ENCODE measurements at places on chromosomes 5 and 9. TPM values are rescaled to one million over a fixed set of nuclear protein-coding genes. Genes with fewer than 3 reads are reported as not detected.

GRCh38 chr9:100819980-100820379 is 208.5 kb upstream of the PLPPR1 start:
- H3K27ac ChIP-seq, result no peak overlapping the region
- H3K36me3 ChIP-seq, result no peaks in the 10 kb centered on the region
- H3K4me3 ChIP-seq, result no peak overlapping the region
- no peaks in the 10 kb centered on the region for H3K27me3 ChIP-seq

DNA sequence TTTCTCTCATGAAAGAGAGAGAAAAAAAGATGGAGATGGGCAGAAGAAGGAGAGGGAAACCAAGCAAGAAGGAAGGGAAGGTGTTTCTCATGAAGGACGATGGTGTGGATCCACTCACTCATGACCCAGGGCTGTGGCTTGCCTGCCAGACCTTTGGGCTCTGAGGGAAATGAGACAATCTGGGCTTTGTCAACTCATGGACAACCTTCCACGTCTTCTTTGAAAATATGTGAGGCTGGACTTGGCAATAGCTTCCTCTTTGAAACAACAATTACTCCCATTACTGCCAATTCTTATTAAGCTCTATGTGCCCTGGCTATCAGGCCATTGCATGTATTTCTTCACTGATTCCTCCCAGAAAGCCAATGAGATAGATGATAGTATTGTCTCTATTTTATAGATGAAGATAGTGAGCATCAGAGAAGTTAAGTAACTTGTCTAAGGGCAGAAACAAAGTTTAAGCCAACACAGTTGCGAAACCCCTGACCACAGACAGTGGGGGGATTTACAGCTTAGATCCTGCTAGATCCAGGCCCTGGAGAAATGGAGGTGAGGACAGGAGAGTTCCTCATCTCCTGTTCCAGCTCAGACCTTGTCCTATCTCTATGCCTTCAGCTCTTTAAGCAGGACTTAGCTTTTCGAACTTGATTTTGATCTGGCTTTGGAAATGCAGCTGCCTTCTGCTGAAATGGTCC is 132.4 kb downstream of the GCNT1 start:
- H3K36me3 ChIP-seq, result no peaks in the 10 kb centered on the region
- peak; percentile 85 for DNase-seq
- no peak overlapping the region for H3K27ac ChIP-seq
- H3K4me1 ChIP-seq, result no peaks in the 10 kb centered on the region

- no peaks in the 10 kb centered on the region for H3K4me1 ChIP-seq
- H3K27me3 ChIP-seq, result peaks cover 63% of the 10 kb centered on the region
- no peak overlapping the region for H3K4me3 ChIP-seq
Measured at GRCh38 chr9:137174722-137175293, 3.0 kb upstream of the TMEM210 start.

GRCh38 chr5:14895301-14895700 is 23.7 kb upstream of the ANKH start:
- no peaks in the 10 kb centered on the region for H3K36me3 ChIP-seq
- H3K4me3 ChIP-seq, result no peak overlapping the region
- DNase-seq, result no peak
- H3K27me3 ChIP-seq, result no peaks in the 10 kb centered on the region

Gene NUTM2F
- total RNA-seq, result not detected

- no peak overlapping the region for H3K27ac ChIP-seq
- H3K4me1 ChIP-seq, result no peaks in the 10 kb centered on the region
- no peaks in the 10 kb centered on the region for H3K27me3 ChIP-seq
- no peaks in the 10 kb centered on the region for H3K36me3 ChIP-seq
- H3K4me3 ChIP-seq, result no peak overlapping the region
- DNase-seq, result no peak
Measured at GRCh38 chr5:124956471-124957029, 210.1 kb upstream of the ZNF608 start.

GRCh38 chr5:78747705-78748359 is 99.3 kb upstream of the LHFPL2 start:
- no peaks in the 10 kb centered on the region for H3K27me3 ChIP-seq
- no peaks in the 10 kb centered on the region for H3K4me1 ChIP-seq
- H3K27ac ChIP-seq, result no peak overlapping the region
- DNase-seq, result no peak
- H3K4me3 ChIP-seq, result no peak overlapping the region
- H3K36me3 ChIP-seq, result no peaks in the 10 kb centered on the region

GRCh38 chr5:126947146-126948010 is 83.0 kb downstream of the MARCHF3 start:
- peak overlapping the region; percentile 79 for H3K27ac ChIP-seq
- H3K4me1 ChIP-seq, result peaks cover 37% of the 10 kb centered on the region
- DNase-seq, result no peak
- H3K4me3 ChIP-seq, result no peak overlapping the region
- no peaks in the 10 kb centered on the region for H3K36me3 ChIP-seq

GRCh38 chr9:117714282-117714681 is 10.1 kb downstream of the TLR4 start:
- H3K36me3 ChIP-seq, result no peaks in the 10 kb centered on the region
- peaks cover 7% of the 10 kb centered on the region for H3K4me1 ChIP-seq
- DNase-seq, result no peak
- no peak overlapping the region for H3K4me3 ChIP-seq
- H3K27ac ChIP-seq, result no peak overlapping the region

- no peak for DNase-seq
- H3K4me1 ChIP-seq, result peaks cover 12% of the 10 kb centered on the region
- no peaks in the 10 kb centered on the region for H3K36me3 ChIP-seq
- H3K4me3 ChIP-seq, result no peak overlapping the region
Measured at GRCh38 chr9:77954013-77954665, 77.5 kb downstream of the GNAQ start.

Gene WWC1
- total RNA-seq, result 8.6 TPM

- no peak overlapping the region for H3K4me3 ChIP-seq
- H3K27me3 ChIP-seq, result no peaks in the 10 kb centered on the region
- no peak overlapping the region for H3K27ac ChIP-seq
- H3K4me1 ChIP-seq, result no peaks in the 10 kb centered on the region
- peak; percentile 70 for DNase-seq
- H3K36me3 ChIP-seq, result no peaks in the 10 kb centered on the region
Measured at GRCh38 chr9:38727497-38728001, 7.6 kb upstream of the FAM240B start.

Gene CDC42SE2
- total RNA-seq, result 14.1 TPM

DNA sequence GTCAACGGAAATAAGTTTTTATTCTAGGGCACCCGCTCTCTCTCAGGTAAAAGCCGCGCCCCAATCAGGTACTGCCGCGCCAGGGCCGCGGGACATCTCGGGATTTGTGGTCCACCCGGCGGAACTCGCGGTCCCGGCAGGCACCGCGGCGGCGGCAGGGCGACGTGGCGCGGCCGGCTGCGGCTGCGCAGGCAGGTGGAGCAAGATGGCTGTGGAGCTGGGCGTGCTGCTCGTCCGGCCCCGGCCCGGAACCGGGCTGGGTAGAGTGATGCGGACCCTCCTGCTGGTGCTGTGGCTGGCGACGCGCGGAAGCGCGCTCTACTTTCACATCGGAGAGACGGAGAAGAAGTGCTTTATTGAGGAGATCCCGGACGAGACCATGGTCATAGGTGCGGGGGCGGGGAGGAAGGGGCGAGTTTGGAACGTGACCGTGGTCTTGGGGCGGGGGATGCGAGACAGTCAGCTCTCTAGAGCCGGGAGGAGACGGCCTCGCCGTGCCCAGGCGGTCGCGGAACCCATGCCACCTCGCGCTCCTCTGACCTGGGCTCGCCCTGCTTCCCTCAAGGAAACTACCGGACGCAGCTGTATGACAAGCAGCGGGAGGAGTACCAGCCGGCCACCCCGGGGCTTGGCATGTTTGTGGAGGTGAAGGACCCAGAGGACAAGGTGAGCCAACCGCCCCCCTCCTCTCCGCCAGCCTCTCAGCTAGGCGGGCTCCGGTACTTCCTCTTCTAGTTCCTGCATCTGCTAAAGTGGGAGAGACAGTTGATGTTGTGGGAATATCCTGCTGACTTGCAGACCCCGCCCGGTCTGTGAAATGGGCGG is at the start of gene TMED9:
TSS of gene TMED9 (plus strand) at position 194 of the 825 bp plus-strand sequence. CDS start at position 206, 12 bp downstream.
- H3K27ac ChIP-seq, result peak within 1 kb of the TSS; percentile 80
- H3K36me3 ChIP-seq, result peaks cover 16% of the 10 kb centered on the region
- DNase-seq, result peak; percentile 89
- no peaks in the 10 kb centered on the region for H3K4me1 ChIP-seq
- peaks cover 24% of the 10 kb centered on the region for H3K27me3 ChIP-seq

Gene C5orf52
- total RNA-seq, result not detected

GRCh38 chr5:174139623-174140022 is 94.1 kb downstream of the NSG2 start:
- no peaks in the 10 kb centered on the region for H3K36me3 ChIP-seq
- no peaks in the 10 kb centered on the region for H3K27me3 ChIP-seq
- no peak overlapping the region for H3K27ac ChIP-seq
- DNase-seq, result no peak

- DNase-seq, result no peak
- H3K27me3 ChIP-seq, result no peaks in the 10 kb centered on the region
- no peaks in the 10 kb centered on the region for H3K4me1 ChIP-seq
- H3K36me3 ChIP-seq, result no peaks in the 10 kb centered on the region
- H3K27ac ChIP-seq, result no peak overlapping the region
Measured at GRCh38 chr9:99866398-99866797, 40.1 kb upstream of the STX17 start.

DNA sequence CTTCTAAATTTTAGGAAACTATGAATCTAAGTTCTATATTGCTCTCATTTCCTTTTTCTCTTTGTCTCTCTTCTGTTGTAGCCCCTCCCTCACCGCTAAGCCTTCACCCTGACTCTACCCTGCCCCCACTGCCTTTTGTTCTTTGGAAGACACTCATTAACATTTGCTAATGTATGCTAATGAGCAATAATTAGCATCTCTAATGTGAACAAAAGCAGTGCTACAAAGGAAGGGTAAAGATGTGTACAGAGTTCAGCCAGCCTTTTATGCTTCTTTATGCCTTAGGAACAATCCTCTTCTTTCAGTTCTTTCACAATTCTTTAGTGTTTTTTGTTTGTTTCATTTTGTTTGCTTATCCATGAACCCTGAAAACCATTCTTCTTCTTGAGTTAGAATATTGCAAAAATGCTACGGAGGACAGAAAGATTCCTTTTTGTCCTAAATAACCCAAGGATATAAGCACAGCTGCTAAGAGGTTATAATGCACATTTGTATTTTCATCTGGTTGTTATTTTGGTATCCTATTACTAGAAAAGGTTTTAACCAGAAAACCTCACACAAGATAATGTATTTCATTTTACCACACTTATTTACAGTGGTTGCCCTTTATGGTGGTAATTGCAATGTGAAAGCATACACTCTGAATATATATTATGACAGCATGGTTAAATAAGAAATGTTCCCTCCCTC is 159.3 kb downstream of the TMC1 start:
- H3K4me1 ChIP-seq, result no peaks in the 10 kb centered on the region
- H3K27me3 ChIP-seq, result no peaks in the 10 kb centered on the region
- DNase-seq, result no peak
- H3K4me3 ChIP-seq, result no peak overlapping the region
- no peak overlapping the region for H3K27ac ChIP-seq
- no peaks in the 10 kb centered on the region for H3K36me3 ChIP-seq

GRCh38 chr5:127400539-127400938 is 109.9 kb downstream of the MEGF10 start:
- H3K36me3 ChIP-seq, result no peaks in the 10 kb centered on the region
- H3K4me3 ChIP-seq, result no peak overlapping the region
- no peaks in the 10 kb centered on the region for H3K4me1 ChIP-seq
- no peak for DNase-seq
- no peak overlapping the region for H3K27ac ChIP-seq

Gene SLC6A19
- 0.49 TPM for total RNA-seq

- peak overlapping the region; percentile 57 for H3K27ac ChIP-seq
- H3K36me3 ChIP-seq, result no peaks in the 10 kb centered on the region
- DNase-seq, result no peak
- no peaks in the 10 kb centered on the region for H3K27me3 ChIP-seq
- H3K4me1 ChIP-seq, result peaks cover 6% of the 10 kb centered on the region
Measured at GRCh38 chr5:79235261-79235633, 684 bp upstream of the JMY start.

GRCh38 chr9:20620650-20621470 is 1.4 kb downstream of the MLLT3 start:
- H3K4me3 ChIP-seq, result peak overlapping the region; percentile 81
- H3K4me1 ChIP-seq, result peaks cover 14% of the 10 kb centered on the region
- peaks cover 2% of the 10 kb centered on the region for H3K27me3 ChIP-seq
- peak overlapping the region; percentile 31 for H3K27ac ChIP-seq

Gene PCDHGB3
- total RNA-seq, result 0.71 TPM

Gene FXN
- 20.6 TPM for total RNA-seq

Gene MEIKIN
- not detected for total RNA-seq

Gene TXNDC8
- not detected for total RNA-seq

DNA sequence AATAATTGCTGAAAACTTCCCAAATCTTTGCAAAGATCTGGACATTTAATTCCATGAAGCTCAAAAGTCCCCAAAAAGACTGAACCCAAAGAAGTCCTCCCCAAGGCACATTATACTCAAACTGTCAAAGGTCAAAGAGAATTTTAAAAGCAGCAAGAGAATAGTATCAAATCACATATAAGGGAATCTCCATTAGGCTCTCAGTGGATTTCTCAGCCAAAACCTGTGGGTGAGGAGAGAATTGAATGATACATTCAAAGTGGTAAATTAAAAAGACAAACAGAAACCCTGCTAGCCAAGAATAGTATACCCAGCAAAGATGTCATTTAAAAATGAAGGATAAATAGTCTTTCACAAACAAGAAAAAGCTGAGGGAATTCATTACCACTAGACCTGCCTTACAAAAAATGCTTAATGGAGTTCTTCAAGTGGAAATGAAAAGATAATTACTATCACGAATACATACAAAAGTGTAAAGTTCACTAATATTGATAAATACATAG is 134.1 kb downstream of the NDUFS4 start:
- DNase-seq, result no peak
- H3K36me3 ChIP-seq, result no peaks in the 10 kb centered on the region
- H3K4me3 ChIP-seq, result no peak overlapping the region
- no peaks in the 10 kb centered on the region for H3K27me3 ChIP-seq

GRCh38 chr9:93126151-93126781 is 7.8 kb downstream of the NINJ1 start:
- H3K4me1 ChIP-seq, result peaks cover 12% of the 10 kb centered on the region
- H3K27ac ChIP-seq, result no peak overlapping the region
- no peaks in the 10 kb centered on the region for H3K36me3 ChIP-seq
- no peak overlapping the region for H3K4me3 ChIP-seq
- no peak for DNase-seq
- no peaks in the 10 kb centered on the region for H3K27me3 ChIP-seq

DNA sequence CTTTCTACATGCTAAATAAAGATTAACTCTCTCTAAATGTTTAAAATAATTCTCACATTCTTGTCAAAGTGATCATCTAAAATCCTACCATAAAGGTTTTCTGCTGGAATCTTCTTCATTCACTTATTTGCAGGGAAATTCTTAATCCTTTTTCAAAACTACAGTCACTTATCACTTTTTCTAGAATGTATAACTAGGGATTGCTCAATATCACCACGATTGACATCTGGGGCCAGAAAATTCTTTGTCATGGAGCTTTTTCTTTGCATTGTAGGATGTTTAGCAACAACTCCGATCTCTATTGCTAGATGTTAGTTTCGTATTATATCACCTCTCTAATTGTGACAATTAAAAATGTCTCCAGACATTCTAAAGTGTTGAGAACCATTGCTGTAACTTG is 344.9 kb upstream of the PIK3R1 start:
- no peak overlapping the region for H3K4me3 ChIP-seq
- H3K36me3 ChIP-seq, result no peaks in the 10 kb centered on the region
- H3K4me1 ChIP-seq, result no peaks in the 10 kb centered on the region
- H3K27ac ChIP-seq, result no peak overlapping the region

Gene BTNL8
- total RNA-seq, result not detected

Gene PCDHAC1
- 20.8 TPM for total RNA-seq

Gene ARHGEF37
- total RNA-seq, result 7.6 TPM

Measured in cardiac muscle cell (in vitro differentiated cells and primary cell).